Activated CD8-positive, alpha-beta T cell treated with anti-CD3 and anti-CD28 coated beads for 36 hours (primary cell): ENCODE measurements at places on chromosomes 7 and 10. TPM values are rescaled to one million over a fixed set of nuclear protein-coding genes. Genes with fewer than 3 reads are reported as not detected.

- peaks cover 20% of the 10 kb centered on the region for H3K36me3 ChIP-seq
- H3K27me3 ChIP-seq: no peaks in the 10 kb centered on the region
- peaks cover 6% of the 10 kb centered on the region for H3K4me1 ChIP-seq
- DNase-seq: no peak
- no peak overlapping the region for H3K27ac ChIP-seq
Measured at GRCh38 chr7:132783824-132784223, 207.6 kb upstream of the PLXNA4 start.

GRCh38 chr7:138853448-138853847, 55.5 kb upstream of the ATP6V0A4 start:
- no peak overlapping the region for H3K27ac ChIP-seq
- peaks cover 4% of the 10 kb centered on the region for H3K36me3 ChIP-seq
- H3K4me1 ChIP-seq: peaks cover 7% of the 10 kb centered on the region
- peaks cover 4% of the 10 kb centered on the region for H3K27me3 ChIP-seq
- no peak for DNase-seq

GRCh38 chr7:191981-192649, at the start of gene FAM20C:
Gene FAM20C (plus strand): TSS chr7:192571. CDS start chr7:193200, 629 bp downstream.
- peak within 1 kb of the TSS; percentile 61 for H3K4me3 ChIP-seq
- H3K27me3 ChIP-seq: peaks cover 39% of the 10 kb centered on the region
- DNase-seq: peak; percentile 41
- no peak within 1 kb of the TSS for H3K27ac ChIP-seq

DNA sequence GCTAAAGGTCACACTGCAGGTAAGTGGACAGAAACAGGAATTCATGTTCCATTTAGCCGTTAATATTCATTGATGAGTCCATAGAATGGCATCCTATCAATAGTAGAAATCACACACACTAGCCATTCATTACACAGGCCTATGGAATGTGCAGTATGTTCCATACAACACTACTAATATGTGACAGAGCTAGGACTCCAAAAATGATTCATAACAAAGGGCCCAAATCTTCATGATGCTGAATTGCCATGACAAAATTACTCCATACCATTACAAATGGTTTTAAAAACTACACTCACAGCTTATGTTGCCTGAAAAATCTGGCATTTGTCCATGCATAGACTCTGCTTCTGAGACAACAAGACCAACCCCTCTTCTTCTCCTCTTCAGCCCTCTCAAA, 549.1 kb downstream of the XPNPEP1 start:
- H3K4me1 ChIP-seq: no peaks in the 10 kb centered on the region
- no peaks in the 10 kb centered on the region for H3K27me3 ChIP-seq
- no peak overlapping the region for H3K27ac ChIP-seq
- H3K36me3 ChIP-seq: no peaks in the 10 kb centered on the region

DNA sequence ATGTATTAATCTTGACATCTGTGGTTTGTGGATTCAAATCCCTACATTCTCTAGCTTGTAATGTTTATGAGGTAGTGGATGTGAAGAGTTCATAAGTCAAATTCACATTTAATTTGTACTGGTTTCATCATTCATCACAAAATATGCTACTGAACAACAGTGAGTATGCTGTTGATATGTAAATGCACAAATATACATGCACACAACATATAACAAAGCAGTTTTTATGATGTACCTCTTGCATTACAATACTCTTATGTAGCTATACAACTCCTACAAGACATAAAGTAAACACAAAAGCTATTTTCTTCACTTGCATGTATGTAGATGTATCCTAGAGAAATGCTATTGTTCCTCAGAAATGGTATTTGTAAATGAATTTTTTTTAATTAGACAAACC, 111.0 kb upstream of the ANTXRL start:
- no peaks in the 10 kb centered on the region for H3K27me3 ChIP-seq
- H3K36me3 ChIP-seq: no peaks in the 10 kb centered on the region
- no peak for DNase-seq
- H3K27ac ChIP-seq: no peak overlapping the region

DNA sequence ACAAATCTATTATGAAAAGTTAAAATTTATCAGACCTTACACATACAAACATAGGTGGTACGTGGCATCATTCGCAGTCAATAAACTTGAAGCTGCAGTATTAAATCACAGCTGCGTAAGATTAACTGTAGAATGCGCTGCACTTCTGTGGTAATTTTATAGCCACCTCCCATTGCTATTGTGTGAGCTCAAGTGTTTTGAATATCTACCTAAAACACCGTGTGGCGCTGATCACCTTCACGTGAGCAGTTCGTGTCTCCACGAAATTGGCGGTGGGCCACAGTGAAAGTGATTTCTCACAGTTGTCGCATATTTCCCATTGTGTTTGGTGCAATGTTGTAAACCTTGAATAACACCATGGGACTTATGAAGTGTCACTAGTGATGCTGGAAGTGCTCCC, 102.8 kb downstream of the PLPP4 start:
- H3K36me3 ChIP-seq: no peaks in the 10 kb centered on the region
- H3K4me3 ChIP-seq: no peak overlapping the region
- no peak for DNase-seq
- no peaks in the 10 kb centered on the region for H3K4me1 ChIP-seq
- H3K27ac ChIP-seq: no peak overlapping the region

GRCh38 chr10:126137562-126138221, 241.3 kb downstream of the FANK1 start:
- H3K36me3 ChIP-seq: no peaks in the 10 kb centered on the region
- H3K27me3 ChIP-seq: peaks cover 3% of the 10 kb centered on the region
- no peak overlapping the region for H3K27ac ChIP-seq

DNA sequence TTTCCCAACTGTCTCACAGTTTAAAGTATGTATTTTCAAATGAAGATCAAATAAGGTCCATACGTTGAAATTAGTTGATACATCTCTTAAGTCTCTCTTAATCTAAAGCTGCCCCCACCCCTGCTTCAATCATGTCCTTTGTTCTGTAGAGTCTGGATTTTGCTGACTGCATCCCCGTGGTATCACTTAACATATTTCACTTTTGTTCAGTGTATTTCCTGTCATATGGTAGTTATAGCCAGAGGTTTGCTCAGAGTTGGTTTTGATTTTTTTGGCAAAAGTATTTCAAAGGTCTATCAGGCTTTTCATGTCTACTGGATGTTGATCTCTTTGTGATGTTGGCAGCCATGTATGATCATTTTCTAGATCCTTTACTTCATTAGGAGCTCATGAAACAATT, 54.4 kb upstream of the ARID5B start:
- peaks cover 10% of the 10 kb centered on the region for H3K4me1 ChIP-seq
- no peak overlapping the region for H3K27ac ChIP-seq
- H3K4me3 ChIP-seq: no peak overlapping the region
- no peak for DNase-seq
- no peaks in the 10 kb centered on the region for H3K36me3 ChIP-seq

DNA sequence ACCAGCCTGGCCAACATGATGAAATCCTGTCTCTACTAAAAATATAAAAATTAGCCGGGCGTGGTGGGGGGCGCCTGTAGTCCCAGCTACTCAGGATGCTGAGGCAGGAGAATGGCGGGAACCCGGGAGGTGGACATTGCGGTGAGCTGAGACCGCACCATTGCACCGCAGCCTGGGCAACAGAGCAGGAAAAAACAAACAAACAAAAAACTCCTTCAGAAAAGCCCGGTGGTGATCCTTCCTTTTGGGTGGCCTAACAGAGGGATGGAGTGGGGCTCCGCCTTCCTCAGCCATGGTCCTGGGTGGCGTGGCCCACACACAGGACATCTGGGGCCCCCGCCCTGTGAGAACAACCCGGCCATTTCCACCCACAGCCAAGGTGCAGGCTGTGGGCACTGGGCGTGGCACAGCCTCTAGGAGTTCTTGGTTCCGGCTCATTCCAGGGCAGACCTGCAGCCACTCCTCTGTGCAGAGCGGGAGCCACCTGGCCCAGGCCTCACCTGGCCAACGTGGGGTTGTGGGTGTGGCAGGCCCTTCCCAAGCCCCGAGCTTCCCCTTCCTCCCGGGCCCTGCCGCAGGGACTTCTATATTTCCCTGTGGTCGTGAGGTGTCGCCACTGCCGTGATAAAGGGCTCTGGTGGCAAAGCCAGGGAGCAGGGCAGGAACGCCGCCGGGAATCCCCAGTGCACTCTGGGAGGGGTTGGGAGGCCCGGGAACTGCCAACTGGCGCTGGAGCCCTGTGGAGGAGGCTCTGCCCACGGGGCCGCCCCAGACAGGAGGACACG, 37.6 kb downstream of the GET4 start:
- no peaks in the 10 kb centered on the region for H3K27me3 ChIP-seq
- H3K36me3 ChIP-seq: peaks cover 6% of the 10 kb centered on the region
- DNase-seq: no peak
- no peak overlapping the region for H3K27ac ChIP-seq

GRCh38 chr7:108415821-108416536, 40.3 kb downstream of the NRCAM start:
- H3K4me3 ChIP-seq: no peak overlapping the region
- peaks cover 15% of the 10 kb centered on the region for H3K27me3 ChIP-seq
- no peak overlapping the region for H3K27ac ChIP-seq
- DNase-seq: peak; percentile 65
- H3K36me3 ChIP-seq: peaks cover 2% of the 10 kb centered on the region

GRCh38 chr10:66925896-66926715, at the start of gene LRRTM3:
Gene LRRTM3 (plus strand): TSS chr10:66926036.
- no peaks in the 10 kb centered on the region for H3K4me1 ChIP-seq
- peaks cover 36% of the 10 kb centered on the region for H3K27me3 ChIP-seq
- no peak within 1 kb of the TSS for H3K4me3 ChIP-seq
- no peak within 1 kb of the TSS for H3K27ac ChIP-seq

DNA sequence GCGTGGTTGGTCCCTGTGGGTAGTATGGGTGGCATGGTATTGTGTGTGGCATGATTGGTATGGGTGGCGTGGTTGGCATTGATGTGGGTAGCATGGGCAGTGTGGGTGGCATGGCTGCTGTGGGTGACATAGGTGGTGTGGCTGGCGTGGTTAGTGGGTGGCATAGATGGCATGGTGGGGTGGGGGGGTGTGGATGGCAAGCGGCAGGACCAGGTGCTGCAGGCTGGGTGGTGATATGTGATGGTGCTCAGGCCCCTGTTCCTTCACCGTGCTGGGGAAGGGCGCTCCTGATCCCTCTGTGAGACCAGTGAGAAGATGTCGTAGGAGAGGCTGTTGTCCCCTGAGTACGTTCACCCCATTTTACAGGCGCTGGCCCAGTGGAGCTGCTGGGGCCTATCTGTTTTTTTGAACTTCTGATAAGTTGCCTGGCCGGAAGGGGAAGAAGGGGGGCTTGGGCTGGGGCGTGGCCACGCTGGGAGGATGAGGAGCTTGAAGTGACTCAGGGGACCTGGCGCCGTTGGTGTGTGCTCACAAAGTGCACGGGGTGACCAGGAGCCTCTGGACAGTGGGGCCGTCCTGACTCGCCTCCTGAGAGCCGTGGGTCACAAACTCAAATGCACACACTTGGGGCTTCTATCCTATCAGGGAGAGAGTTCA, 17.5 kb downstream of the INPP5A start:
- no peak overlapping the region for H3K27ac ChIP-seq
- DNase-seq: peak; percentile 87
- no peak overlapping the region for H3K4me3 ChIP-seq
- peaks cover 24% of the 10 kb centered on the region for H3K4me1 ChIP-seq
- H3K27me3 ChIP-seq: no peaks in the 10 kb centered on the region
- H3K36me3 ChIP-seq: no peaks in the 10 kb centered on the region

DNA sequence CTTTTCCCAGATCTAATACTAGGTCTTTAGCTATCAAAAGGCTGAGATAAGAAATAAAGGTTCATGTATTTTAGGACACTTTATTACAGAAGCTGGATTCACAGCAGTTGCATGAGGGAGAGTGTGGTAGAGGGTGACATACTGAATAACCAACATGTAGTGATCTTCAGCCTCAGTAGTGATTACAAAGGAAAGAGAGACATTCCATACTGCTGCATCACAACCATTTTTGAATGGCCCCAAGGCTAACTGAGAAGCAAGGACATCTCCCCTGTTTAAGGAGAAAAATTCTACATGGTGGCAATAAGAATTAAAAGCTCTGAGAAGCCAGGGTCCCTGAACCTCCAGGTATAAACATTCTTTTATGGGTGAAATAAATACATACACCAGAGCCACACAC, 35.3 kb downstream of the COG5 start:
- H3K36me3 ChIP-seq: peaks cover 31% of the 10 kb centered on the region
- no peak overlapping the region for H3K4me3 ChIP-seq
- peaks cover 12% of the 10 kb centered on the region for H3K4me1 ChIP-seq

DNA sequence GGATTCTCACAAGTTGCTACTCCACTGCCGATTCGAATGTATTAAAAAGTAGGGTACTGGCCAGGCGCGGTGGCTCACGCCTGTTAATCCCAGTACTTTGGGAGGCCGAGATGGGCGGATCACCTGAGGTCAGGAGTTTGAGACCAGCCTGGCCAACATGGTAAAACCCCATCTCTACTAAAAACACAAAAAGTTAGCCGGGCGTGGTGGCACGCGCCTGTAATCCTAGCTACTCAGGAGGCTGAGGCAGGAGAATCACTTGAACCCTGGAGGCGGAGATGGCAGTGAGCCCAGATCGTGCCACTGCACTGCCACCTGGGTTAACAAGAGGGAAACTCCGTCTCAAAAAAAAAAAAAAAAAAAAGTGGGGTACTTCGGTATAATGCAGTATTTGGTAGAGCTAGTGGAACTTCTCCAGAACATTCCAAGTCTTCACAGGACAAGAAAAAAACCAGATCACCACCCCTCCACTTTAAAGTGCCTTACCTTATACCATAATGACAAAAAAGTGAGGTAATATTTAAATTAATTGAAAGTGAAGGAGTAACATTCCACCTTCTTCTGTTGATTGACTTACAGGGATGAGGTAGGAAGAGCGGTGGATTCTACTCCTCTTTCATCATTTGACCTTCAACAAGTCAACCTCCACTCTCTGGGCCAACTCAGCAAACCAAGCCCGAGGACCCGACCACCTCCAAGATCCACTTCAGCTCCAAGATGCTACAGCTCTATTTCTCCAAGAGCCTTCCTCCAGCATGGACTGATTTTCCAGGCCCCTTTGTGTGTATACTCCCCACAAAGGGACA, 2.0 kb downstream of the BAZ1B start:
- peak; percentile 58 for DNase-seq
- H3K27me3 ChIP-seq: no peaks in the 10 kb centered on the region
- peak overlapping the region; percentile 90 for H3K4me3 ChIP-seq
- H3K4me1 ChIP-seq: peaks cover 43% of the 10 kb centered on the region

- no peak overlapping the region for H3K27ac ChIP-seq
- H3K27me3 ChIP-seq: peaks cover 10% of the 10 kb centered on the region
- no peak for DNase-seq
- H3K4me3 ChIP-seq: no peak overlapping the region
- H3K36me3 ChIP-seq: no peaks in the 10 kb centered on the region
- H3K4me1 ChIP-seq: peaks cover 8% of the 10 kb centered on the region
Measured at GRCh38 chr10:67541411-67541810, 154.6 kb downstream of the CTNNA3 start.

GRCh38 chr7:100822236-100823139, 4.8 kb downstream of the EPHB4 start:
- H3K36me3 ChIP-seq: no peaks in the 10 kb centered on the region
- peaks cover 21% of the 10 kb centered on the region for H3K27me3 ChIP-seq
- H3K4me1 ChIP-seq: peaks cover 9% of the 10 kb centered on the region
- no peak for DNase-seq
- H3K4me3 ChIP-seq: no peak overlapping the region
- no peak overlapping the region for H3K27ac ChIP-seq

- H3K4me3 ChIP-seq: peak overlapping the region; percentile 5
- no peaks in the 10 kb centered on the region for H3K27me3 ChIP-seq
- H3K36me3 ChIP-seq: peaks cover 71% of the 10 kb centered on the region
Measured at GRCh38 chr10:3095373-3096139, 28.2 kb downstream of the PFKP start.

SLC18A3 gene
- not detected for total RNA-seq

WNT2 gene
- not detected for total RNA-seq

SPDYE6 gene
- total RNA-seq: not detected

ZNF488 gene
- total RNA-seq: 0.36 TPM

IFIT5 gene
- 12.6 TPM for total RNA-seq

AGK gene
- total RNA-seq: 70.1 TPM
